ENCODE measurements at places on chromosomes 2 and 18.

DNA sequence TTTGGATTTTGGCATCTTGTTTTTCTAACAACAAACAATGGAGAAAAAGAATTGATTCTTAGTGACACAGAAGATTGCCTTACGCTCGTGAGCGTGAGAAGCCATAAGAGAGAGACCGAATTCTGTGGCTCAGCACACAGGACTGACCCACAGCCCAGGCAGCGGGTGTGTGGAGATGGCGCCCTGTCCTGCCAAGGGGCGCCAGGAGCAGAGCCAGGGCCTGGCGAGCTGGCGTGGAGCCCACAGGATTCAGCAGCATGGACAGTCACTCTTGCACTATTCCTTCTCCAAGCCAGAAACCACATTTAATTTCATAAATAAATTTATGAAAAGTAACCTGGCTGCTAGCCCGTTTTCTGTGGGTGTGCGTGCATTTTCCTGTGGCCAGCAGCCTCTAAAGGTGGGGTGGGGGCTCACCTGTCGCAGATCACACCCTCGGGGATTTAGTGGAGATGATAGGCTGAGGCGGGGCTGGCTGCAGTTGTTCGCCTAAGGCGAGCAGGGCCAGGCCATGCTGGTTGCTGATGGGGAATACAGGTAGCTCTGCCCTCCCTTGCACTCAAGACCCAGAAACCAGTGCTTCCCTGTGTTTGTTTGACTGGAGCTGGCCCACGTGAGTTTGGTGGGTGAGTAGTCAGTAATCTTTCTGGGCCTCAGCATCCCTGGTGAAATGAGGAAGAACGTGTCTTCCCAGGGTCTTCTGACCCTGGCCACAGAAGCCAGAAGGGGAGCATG is 46.2 kb downstream of the FAM168B start:
- DNase-seq: no peak

DNA sequence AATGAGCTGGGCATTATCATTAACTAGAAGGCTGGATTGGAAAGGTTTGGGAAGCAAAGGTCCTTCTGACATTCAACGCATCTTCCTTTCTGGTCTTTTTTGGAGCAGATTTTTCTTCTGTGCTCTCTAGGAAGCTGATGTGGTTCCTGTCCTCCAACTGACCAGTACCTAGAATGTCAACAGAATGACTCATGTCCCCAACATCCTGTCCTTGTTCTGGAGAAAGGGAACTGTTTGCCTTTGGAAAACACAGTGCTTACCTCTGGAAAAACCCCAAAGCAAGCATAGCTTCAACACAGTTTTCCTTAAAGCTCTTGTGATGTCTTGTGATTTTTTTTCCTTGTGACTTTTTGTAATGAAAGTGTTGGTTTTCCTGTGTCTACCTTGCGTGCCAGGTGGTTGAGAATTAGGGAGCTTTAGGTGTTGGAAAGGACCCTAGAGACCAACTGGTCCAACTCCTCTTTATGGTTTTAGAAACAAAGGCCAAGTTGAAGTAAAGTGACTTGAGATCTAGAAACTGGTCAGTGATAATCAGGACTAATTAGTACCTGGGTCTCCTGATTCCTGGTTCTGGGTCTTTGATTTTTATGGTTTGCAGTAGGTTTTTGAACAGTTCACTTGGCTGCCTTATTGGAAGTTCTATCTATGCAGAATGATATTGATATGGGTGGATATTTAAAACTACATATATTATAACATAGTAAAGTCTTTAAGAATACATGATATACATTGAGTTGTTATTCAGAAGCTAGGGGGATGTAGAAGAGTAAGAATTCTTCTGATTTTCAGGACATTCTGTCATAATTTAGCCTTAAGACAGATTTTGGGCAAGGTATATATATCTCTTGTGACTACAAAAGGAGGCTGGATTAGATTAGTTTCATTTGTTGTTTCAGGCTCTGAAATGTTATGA is 70.5 kb downstream of the FMNL2 start:
- DNase-seq: no peak

GRCh38 chr2:214550786-214551185 is 139.9 kb downstream of the VWC2L start:
- DNase-seq: no peak

DNA sequence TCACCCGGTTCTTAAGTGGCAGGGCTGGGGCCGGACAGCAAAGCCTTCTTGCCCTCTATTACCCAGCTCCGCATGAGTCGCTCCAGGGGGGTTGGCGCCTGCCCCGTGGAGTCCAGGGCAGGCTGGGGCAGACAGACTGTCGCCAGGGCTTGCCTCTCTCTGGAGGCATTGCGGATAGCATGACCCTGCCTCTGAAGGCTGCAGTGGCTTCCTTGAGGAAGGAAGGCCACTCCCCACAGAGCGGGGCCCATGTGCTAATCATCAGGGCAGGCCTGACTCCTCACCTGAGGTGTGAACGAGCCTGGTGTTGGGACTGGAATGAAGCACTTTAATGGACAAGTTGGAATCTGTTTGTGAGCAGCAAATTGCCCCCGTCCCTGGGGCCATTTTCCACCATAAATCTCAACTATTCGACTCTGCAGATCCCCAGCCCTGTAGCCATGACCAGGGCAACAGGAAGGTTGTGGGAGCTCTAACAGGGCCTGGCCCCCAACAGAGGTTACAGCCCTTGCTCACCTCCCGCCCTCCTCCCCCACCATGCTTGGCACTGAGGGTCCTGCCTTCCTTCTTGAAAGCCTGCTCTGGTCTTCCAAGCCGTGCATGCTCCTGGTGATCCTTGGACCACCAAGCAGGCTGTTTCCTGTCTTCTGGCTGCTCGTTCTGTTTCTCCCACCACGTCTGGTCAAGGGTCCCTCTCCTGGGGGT is 144.9 kb upstream of the HAAO start:
- no peak for DNase-seq

DNA sequence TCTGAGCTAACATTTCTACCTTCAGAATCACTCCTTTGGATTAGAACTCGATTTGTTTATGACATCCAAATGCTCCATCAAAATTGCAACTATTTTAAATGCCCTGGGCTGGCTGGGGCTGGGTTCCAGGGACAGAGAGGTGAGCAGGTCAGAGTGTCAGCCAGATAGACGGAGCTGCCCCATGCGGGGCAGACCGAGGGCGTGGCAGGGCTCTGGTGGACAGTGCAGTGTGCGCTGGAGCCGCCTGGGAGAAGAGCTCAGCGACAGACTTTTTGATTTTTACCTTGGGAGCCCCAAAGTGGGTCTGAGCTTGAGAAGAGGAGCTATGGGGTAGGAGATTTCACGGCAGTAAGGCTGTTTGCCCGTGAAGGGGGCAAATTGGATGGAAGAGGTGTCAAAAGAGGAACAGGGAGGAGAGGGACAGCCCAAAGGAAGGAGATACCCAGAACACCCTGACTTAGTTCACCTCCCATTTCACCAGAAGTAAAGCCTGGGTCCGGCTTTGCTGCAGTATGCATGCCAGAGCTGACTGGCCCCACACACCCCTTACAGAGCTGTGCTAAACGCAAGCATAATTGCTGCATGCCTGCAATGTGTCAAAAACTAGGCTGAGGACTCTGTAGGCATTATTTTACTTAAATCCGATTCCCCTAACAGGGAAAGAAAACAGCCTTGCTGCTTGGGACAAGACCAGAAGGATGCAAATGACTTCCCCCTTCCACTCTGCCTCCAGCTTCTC is 33.7 kb downstream of the EN1 start:
- DNase-seq: no peak

GRCh38 chr2:69634196-69634821 is 9.2 kb downstream of the AAK1 start:
- DNase-seq: no peak
